Stimulated activated CD8-positive, alpha-beta memory T cell treated with anti-CD3 and anti-CD28 coated beads, Interleukin-2, amount 100 ng/mL, for 1 hour (primary cell): ENCODE measurements at places on chromosomes 5 and 9.

GRCh38 chr5:172855597-172856292, 21.7 kb downstream of the ERGIC1 start:
- no peak for DNase-seq

GRCh38 chr5:137621861-137622823, 113.7 kb downstream of the KLHL3 start:
- no peak for DNase-seq

DNA sequence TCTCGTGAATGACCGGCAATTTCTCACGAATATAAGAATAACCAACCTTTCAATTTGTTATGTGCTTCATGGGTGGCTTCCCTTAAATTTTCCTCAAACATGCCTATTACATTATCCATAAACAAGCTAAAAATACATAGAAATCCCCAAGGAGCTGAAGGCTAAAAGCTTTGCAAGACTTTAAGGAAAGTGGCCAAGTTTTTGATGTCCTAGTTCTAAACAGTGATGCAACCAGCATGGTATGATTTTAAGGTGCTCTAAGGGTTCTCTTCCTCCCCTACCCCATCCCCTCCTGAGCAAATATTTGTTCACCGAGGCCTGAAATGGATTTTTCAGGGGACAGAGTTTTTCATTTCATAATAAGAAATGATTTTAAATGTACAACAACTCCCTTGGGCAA, 79.8 kb downstream of the RGS7BP start:
- no peak for DNase-seq

DNA sequence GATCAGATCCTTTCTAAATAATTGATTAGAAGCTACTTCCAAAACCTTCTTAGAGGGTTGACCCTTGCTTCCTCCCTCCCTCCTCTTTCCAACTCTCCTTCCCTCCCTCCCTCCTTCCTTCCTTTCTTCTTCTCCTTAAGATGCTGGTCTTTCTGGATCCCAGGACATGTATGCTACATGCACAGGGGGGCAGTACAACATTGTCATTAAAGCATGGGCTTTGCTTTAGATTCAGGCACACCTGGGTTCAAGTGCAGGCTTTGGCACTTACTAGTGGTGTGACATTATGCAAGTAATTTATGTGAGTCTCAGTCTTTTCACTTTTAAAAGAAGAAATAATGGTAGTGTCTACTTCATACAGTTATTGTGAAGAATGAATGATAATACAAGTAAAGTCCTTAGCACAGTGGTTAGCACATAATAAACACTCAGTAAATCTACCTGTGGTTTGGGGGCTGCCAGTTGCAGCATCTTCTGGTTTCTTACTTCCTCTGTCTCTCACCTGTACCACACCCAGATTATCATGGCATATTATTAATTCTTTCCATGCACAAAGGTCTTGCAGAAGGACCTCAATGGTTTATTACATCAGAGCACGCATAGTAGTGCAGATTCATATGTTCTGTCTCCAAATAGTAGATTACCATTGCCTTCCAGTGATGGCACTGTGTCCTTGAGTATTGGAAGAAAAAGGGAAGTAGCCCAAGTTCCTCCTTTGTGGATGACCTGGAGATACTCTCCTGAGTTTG, 154.1 kb downstream of the ARHGAP26 start:
- DNase-seq: no peak

- DNase-seq: no peak
Observed at GRCh38 chr9:116274293-116274692, 120.7 kb downstream of the PAPPA start.

- DNase-seq: no peak
Observed at GRCh38 chr5:66949066-66949465, 247.5 kb downstream of the CD180 start.

- DNase-seq: no peak
Observed at GRCh38 chr9:101673642-101674041, 64.8 kb downstream of the GRIN3A start.

GRCh38 chr5:53265043-53265442, 155.5 kb upstream of the MOCS2 start:
- DNase-seq: no peak

DNA sequence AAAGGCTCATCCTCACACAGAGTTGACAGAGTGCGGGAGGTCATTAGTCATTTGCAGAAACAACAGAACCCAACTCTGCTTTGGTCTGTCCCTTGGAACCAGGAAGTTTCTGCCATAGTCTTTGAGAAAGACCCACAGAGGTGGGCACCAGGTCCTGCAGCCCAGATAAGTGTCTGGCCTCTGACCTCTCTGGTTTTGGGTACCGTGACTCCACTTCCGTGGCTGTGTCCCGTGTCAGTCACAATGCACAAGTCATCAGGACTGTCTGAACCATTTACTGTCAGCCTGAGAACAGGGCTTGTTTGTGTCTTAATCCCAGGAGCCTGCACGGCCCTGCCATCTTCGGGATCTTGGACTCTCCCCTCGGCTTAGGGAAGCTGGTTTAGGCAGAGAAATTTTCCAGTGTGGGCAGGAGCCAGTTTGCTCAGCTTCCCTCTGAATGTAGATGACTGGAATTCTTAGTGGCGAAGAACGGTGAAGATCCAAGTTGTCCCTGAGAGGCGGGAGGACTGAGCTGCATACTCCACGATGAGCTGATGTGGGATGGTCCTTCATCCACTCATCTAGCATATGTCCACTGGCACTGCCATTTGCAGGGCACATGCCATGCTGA, 11.9 kb downstream of the GSN start:
- DNase-seq: no peak

DNA sequence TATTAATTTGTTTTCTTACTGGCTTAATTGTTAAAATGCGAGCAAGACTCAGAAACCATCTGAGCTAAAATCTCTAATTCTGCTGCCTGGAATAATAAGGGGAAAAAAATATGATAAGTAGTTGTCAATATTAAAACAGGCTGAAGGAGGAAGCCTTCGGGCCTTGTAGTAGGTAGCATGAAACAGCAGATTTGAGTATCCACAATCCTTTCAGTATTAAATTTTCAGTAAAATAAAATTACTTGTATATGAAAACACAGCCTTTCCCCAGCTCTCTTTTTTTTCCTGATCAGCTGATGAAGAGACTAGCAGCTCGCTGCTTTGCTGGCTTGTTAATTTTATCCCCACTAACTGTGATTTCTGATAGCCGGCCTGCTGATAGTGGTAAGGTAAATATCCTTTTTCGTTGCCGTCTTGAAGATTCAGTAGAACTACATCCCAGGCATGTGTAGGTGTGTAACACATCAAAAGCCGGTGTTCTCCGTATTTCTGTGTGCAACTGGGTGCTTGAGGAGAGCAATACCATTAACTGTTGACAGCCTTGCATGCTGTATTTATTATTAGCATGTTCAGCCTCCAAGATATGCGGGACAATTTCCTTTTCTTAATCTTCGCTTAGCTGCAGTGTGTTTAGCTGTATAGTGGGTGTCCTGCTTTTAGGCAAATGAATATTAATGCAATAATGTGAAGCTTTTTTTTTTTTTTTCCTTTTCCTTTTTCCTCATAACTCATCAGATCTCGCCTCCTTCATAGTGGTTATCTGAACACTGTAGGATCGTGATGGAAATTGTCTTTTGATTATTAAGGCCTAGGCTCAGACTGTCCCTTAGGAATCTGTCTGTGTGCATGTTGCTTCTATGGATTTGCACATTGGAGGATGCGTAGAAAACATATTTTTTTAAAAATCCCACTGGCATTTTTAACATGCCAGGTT, 144.6 kb downstream of the SMARCA2 start:
- no peak for DNase-seq

DNA sequence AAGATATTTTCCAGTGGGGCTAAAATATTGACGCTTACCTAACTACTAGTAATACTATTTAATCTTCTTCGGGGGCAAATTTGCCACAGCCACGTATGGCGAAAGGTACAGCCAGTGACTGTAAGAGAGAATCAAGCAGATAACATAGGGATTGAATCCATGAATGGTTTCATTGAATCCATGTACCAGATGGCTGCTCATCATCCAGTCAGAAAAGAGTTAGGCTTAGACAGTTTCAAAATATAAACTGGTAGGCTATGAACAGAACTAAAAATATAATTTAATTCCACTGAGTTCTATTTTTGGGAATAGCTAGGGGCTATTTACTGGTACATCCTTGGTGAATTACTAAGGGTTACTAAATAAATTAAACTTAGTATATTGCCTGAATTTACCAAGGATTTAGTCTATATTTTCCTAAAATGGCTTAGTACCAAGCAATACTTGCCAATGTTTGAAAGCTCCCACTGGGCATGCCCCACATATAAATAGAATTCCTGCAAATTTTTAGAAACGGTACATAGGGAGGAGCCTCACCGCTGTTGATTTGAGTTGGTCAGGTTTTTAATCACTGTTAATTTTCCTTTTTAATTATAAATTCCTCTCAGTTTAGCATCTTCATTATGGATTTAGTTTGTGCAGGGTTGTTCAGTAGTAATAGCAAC, 55.8 kb upstream of the VLDLR start:
- DNase-seq: no peak

DNA sequence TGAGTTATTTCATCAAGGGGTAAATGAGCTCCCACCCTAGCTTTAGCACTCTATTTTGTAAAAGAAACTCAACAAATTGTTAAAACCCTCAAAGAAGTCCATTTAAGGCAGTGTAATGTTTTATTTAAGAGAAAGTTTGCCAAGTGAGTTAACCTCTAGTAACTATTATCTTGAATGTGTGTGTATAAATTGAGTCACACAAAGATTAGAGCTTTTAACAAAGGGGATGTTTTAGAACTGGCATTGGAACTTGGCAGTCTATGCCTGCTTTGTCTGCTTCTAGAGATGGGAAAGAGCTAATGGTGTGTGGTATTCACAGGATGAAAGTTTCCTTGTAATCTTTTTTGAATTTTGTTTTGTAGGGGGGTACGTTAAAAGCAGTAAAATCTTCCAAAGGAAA, 33.2 kb downstream of the KDM3B start:
- DNase-seq: no peak

DNA sequence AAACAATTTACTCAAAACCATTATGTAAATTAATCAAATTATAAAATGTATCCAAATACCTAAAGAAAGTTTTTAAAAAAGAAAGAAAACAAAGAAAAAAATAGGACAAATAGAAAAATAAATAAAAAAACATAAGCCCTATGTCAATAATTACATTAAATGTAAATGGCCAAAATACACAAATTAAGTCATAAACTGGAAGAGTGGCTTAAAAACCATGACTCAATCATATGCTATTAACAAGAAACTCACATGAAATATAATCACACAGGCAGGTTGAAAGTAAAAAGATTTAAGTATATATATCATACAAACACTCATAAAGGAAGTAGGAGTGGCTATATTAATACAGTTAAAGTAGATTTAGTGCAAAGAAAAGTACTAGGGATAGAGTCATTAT, 95.3 kb downstream of the PRELID2 start:
- DNase-seq: no peak

DNA sequence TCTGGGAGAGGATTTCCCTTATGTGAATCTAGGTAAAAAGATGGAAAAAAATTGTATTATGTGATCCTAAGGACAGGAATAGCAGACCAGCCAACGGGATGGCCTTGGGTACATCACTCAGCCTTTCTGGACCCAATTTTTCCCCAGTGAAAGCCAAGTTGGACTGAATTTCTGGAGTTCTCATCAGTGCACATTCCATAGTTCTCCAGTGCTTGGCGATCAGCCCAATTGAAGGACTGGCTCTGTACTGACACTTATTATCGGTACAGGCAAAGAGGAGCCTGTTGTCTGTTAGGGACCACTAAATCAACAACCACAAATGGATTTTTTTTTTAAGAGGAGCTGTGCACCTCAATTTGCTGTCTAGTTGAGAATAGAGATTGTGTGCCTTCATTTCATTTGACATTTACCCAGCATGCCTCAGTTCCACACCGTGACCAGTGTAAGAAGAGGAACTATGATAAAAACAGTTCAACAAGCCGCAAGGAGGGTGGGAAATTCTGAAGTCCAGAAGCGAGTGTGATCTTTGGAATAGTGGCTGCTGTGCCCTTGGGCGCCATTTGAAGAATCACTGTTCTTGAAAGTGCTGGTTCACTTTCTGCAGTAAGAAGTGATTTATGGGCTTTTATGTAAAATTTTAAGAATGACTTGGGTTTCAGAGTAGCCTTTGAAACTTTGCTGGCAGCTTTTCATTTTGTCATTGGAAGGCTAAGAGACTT, 8.0 kb downstream of the ARL10 start:
- no peak for DNase-seq

DNA sequence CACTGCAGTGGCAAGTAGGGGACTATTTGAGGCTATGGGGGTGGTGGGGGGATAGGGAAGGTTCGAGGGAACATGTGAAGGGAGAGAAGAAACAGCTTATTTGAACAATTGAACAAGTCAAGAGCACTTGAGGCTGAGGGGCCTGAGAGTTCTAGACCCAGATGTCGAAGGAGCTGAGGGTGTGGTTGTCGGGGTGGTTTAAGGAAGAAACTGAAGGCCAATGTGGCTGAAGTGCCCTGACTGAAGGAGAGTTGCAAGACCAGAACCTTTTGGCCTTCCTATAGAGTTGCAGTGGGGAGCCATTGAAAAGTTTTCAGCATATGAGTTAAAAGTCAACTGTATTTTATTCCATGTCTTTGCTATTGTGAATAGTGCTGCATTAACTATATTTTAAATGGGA, 19.1 kb downstream of the FOCAD start:
- no peak for DNase-seq

- DNase-seq: no peak
Observed at GRCh38 chr9:70609011-70609410, 194.6 kb upstream of the KLF9 start.

- DNase-seq: no peak
Observed at GRCh38 chr9:136054146-136054545, 40.9 kb downstream of the NACC2 start.

- no peak for DNase-seq
Observed at GRCh38 chr5:170809551-170809950, 26.0 kb downstream of the GABRP start.

DNA sequence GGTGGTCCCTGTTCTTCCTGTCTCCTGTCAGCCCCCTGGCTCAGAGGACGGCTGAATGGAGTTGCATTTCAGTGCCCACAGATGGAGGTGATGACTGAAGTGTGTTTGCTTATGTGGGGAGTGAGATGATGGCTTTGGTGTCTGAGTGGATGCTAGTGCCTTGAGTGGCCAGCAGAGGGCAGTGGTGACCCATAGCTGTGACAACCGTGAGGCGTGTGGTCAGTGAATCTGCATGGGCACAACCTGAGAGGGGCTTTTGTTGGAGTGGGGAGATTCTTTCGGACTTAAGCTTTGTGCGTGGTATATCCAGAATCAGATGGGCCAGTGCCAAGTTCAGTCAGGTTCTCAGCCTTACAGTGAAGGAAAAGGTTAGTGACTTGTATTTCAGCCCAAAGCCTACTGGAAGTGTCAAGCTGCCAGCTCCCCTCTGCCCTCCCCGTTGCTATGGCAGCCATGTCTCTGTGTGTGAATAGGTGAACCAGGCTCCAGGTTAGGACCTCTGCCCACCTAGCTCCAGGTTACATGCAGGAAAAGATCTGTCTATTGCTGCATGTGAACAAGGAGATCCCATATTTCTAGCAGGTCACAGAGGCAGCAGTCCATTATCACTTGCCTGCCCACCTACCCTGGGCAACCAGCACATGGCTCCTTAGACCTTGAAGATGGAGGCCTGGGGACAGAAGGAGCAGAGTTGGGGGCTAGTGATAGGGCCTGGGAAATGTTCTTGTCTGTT, 14.7 kb upstream of the CXXC5 start:
- DNase-seq: no peak
